ENCODE measurements at places on chromosomes 2 and 18. TPM values are rescaled to one million over a fixed set of nuclear protein-coding genes. Genes with fewer than 3 reads are reported as not detected.

DNA sequence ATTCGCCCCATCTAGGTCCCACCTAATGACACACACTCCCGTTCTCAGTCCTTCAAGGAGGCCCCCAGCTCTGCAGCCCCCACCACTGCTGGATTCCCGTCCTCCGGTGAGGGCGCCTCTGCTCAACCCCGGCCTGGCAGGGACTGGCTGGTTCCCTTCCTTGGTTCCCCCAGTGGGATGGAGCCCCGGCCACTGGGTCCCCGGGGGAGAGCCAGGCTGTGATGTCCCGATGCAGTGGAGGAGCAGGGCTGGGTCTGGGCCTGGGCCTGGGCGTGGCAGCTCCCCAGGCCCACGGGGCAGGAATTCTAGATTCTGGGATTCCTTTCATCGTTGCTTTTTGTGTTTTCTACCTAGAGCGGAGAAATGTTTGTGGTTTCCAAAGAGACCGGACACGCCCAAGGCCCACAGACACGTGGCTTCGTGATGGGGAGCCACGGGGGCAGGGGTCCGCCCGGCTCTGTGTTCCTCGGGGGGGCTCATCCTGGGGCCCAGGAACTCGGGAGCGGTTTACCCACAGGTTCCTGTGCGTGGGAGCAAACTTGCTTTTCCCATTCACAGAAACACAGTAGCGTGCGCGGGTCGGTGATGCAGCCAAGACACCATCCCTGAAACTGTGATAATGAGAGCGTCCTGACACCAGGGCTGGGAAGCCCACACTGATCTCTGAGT lies 67.0 kb downstream of the SLC66A2 start:
- DNase-seq: no peak
- H3K4me3 ChIP-seq: no peak overlapping the region
- H3K27ac ChIP-seq: no peak overlapping the region
- H3K4me1 ChIP-seq: no peaks in the 10 kb centered on the region
- H3K27me3 ChIP-seq: peaks cover 8% of the 10 kb centered on the region

DNA sequence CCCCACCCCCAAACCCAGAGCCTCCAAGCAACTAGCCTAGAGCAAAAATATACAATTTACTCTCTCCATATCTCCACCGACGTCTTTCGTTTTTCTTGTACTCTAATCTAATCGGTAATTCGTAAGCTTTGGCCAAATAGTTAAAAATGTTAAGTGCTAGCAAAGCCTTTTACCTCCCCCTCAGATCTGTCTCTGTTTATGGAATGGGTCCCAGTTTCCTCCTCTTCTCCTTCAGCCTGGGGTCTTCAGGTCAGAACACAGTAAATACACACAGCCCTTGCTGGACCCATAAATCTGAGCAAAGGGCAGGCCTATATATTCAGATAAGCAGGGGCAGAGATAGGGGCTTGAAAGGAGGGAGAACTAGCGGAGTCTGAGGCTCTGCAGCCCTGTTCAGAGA lies 267.4 kb downstream of the MEIS1 start:
- DNase-seq: no peak
- no peaks in the 10 kb centered on the region for H3K27me3 ChIP-seq
- peak overlapping the region; percentile 29 for H3K27ac ChIP-seq
- no peaks in the 10 kb centered on the region for H3K4me1 ChIP-seq
- no peaks in the 10 kb centered on the region for H3K36me3 ChIP-seq

GRCh38 chr2:41116106-41116797 lies 664.4 kb upstream of the SLC8A1 start:
- H3K36me3 ChIP-seq: no peaks in the 10 kb centered on the region
- no peak overlapping the region for H3K27ac ChIP-seq
- H3K4me3 ChIP-seq: no peak overlapping the region
- H3K27me3 ChIP-seq: no peaks in the 10 kb centered on the region
- no peaks in the 10 kb centered on the region for H3K4me1 ChIP-seq

- H3K4me3 ChIP-seq: no peak overlapping the region
- H3K27ac ChIP-seq: no peak overlapping the region
- no peaks in the 10 kb centered on the region for H3K27me3 ChIP-seq
- H3K4me1 ChIP-seq: no peaks in the 10 kb centered on the region
These were observed 10.5 kb upstream of the IKZF2 start for GRCh38 chr2:213161759-213162515.

SPHKAP gene
- polyA plus RNA-seq: 1.6 TPM

GRCh38 chr2:210792000-210792399 lies 235.6 kb downstream of the CPS1 start:
- DNase-seq: no peak
- H3K36me3 ChIP-seq: no peaks in the 10 kb centered on the region
- H3K4me3 ChIP-seq: no peak overlapping the region
- H3K27ac ChIP-seq: no peak overlapping the region

DNA sequence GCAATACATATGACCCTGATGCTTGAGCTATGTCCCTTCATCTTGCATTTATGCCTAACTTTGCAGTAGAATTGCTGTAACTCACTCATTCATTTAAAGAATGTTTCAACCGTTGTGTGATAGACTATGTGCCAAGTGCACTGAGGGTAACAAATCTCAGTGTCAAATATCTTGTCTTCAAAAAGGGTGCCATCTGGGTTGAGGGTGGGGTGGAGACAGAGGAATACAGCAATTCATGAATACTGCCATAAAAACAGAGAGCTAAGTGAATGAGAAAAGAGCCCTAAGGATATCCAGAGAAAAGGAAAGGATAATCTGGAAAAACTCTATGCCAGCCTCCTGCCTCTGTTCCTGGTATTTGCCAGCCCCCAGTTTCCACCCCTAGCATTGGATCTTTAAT lies 1534.4 kb upstream of the PIK3C3 start:
- H3K4me3 ChIP-seq: no peak overlapping the region
- H3K4me1 ChIP-seq: no peaks in the 10 kb centered on the region
- H3K36me3 ChIP-seq: no peaks in the 10 kb centered on the region
- H3K27me3 ChIP-seq: no peaks in the 10 kb centered on the region

TTL gene
- 54.1 TPM for polyA plus RNA-seq

DNA sequence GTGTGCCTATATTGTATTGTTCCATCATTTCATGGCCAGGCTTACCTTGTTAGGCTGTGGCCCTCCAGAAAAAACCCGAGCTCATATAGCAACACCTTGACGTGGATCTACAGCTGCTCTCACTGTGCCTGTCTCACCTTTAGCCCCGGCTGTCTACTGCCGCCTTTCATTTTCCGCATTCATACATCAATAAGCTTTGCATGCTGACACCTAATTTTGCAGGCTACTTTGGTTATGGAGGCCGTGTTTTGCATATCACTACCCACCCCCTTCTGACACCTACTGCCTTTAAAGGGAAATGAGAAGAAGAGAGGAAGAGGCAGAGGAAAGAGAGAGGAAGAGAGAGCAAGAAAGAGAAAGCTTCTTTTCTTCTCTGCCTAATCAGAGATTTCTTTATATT lies 702.9 kb downstream of the BCL11A start:
- no peaks in the 10 kb centered on the region for H3K4me1 ChIP-seq
- H3K27ac ChIP-seq: no peak overlapping the region
- no peak overlapping the region for H3K4me3 ChIP-seq
- H3K36me3 ChIP-seq: no peaks in the 10 kb centered on the region
- DNase-seq: no peak
- no peaks in the 10 kb centered on the region for H3K27me3 ChIP-seq

GRCh38 chr2:181643151-181643550 lies 13.8 kb downstream of the CERKL start:
- H3K27ac ChIP-seq: no peak overlapping the region
- no peaks in the 10 kb centered on the region for H3K36me3 ChIP-seq
- no peak overlapping the region for H3K4me3 ChIP-seq
- no peaks in the 10 kb centered on the region for H3K4me1 ChIP-seq
- no peak for DNase-seq
- H3K27me3 ChIP-seq: no peaks in the 10 kb centered on the region

DNA sequence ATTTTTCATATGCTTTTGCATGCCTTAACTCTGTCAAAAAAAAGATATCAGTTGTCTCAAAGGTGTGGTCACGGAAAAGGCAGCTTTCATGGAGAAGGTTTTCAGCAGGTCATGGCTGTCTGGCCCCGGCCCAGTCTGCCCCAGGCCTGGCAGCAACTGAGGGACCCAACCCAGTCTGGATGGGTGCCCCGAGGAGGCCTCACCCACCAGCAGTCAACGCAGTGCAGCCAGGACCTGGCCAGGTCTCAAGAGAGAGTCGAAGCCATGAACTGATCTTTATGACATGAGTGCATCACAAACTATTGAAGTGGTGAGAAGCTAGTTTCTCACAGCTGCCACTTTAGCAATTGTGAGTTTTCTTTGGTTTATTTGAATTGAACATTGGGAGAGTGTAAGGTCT lies 7.9 kb downstream of the TUBB6 start:
- no peaks in the 10 kb centered on the region for H3K27me3 ChIP-seq
- H3K36me3 ChIP-seq: peaks cover 80% of the 10 kb centered on the region
- no peaks in the 10 kb centered on the region for H3K4me1 ChIP-seq
- no peak overlapping the region for H3K4me3 ChIP-seq

VWC2L gene
- not detected for polyA plus RNA-seq

DNA sequence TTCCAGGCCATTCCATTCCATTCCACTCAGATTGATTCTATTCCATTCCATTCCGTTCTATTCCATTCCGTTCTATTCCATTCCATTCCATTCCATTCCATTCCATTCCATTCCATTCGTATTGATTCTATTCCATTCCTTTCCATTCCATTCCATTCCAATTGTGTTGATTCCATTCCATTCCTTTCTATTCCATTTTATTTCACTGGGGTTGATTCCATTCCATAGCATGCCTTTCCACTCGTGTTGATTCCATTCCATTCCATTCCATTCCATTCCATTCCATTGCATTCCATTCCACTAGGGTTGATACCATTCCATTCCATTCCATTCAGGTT lies 1142.3 kb downstream of the RPIA start:
- DNase-seq: no peak
- H3K36me3 ChIP-seq: no peaks in the 10 kb centered on the region
- no peak overlapping the region for H3K4me3 ChIP-seq
- H3K27me3 ChIP-seq: no peaks in the 10 kb centered on the region
- no peak overlapping the region for H3K27ac ChIP-seq
- H3K4me1 ChIP-seq: no peaks in the 10 kb centered on the region

DNA sequence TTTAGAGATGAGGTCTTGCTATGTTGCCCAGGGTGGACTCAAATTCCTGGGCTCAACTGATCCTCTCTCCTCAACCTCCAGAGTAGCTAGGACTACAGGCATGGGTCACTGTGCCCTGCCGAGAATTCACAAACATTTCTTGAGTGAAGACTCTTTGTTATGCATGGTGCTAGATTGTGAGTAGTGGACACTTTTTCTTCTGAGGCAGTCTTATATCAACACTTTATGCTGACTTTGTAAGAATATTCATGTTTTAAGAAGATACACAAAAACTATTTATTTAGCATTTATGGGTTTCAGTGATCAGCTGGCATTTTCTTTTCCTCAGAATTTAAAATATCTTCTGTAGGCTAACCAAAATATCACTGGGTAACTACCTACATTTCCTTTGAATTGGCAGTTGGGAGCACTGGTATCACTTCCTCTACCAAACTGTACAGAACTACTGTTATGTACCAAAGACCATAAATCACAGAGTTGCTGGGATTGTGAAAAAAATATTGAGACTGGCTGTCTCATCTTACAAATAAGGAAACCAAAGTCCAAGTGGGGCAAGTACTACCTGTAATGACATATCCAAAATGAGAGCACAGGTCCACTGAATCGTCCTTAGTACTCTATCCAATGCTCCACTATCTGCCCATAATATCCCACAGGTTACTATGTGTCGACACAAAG lies 34.0 kb downstream of the DOCK10 start:
- no peak overlapping the region for H3K27ac ChIP-seq
- no peaks in the 10 kb centered on the region for H3K27me3 ChIP-seq
- H3K4me1 ChIP-seq: peaks cover 17% of the 10 kb centered on the region
- H3K4me3 ChIP-seq: no peak overlapping the region
- no peak for DNase-seq
- no peaks in the 10 kb centered on the region for H3K36me3 ChIP-seq

GRCh38 chr2:127256866-127257265 lies 36.8 kb upstream of the CYP27C1 start:
- H3K36me3 ChIP-seq: no peaks in the 10 kb centered on the region
- no peak overlapping the region for H3K27ac ChIP-seq
- H3K4me3 ChIP-seq: no peak overlapping the region

CHRNG gene
- polyA plus RNA-seq: 0.15 TPM

DNA sequence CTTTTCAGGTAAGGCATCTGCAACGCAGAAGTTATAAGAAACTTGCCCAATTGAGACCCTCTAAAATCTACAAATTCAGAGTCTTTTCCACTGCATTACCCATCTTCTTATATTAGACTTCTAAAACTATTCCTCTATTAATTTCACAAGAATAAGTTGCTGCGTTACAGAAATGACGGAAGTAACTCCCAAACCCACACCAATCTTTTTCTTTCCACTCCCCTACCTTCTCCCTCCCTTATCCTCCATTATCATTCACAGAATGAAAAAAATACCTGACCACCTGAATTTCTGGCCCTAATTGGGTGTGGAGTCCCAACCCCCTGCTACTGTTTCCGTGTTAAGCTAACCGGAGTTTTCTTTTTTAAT lies 689 bp downstream of the RPRD1A start:
- H3K36me3 ChIP-seq: no peaks in the 10 kb centered on the region
- peak overlapping the region; percentile 96 for H3K27ac ChIP-seq
- peak overlapping the region; percentile 66 for H3K4me3 ChIP-seq
- H3K4me1 ChIP-seq: peaks cover 33% of the 10 kb centered on the region
- peak; percentile 6 for DNase-seq
- no peaks in the 10 kb centered on the region for H3K27me3 ChIP-seq

DNA sequence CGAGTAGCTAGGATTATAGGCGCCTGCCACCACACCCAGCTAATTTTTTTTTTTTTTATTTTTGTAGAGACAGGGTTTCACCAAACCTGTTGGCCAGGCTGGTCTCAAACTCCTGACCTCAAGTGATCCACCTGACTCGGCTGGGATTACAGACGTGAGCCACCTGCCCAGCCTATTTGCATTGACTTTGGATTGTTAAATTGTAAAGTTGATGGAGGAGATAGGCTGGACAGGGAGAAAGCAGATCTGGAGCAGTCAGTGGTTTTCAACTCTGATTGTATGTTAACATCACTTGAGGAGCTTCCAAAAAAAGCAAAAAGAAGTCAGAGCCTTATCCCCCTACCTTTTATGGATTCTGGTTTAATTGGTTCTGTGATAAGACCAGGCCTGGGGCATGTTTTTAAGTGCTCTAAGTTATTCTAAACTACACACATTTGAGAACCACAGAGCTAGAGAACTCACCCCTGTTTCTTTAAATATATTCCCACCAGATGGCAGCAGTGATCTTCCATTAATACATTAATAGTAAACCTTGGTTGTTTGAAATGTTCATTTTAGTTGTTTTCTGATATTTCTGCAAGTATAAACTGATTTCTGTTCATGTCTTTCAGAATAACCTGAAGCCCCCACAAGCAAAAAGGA lies 7.5 kb downstream of the C2orf49 start:
- DNase-seq: peak; percentile 26
- no peak overlapping the region for H3K27ac ChIP-seq
- no peaks in the 10 kb centered on the region for H3K27me3 ChIP-seq
- H3K4me1 ChIP-seq: no peaks in the 10 kb centered on the region
- H3K36me3 ChIP-seq: no peaks in the 10 kb centered on the region

DNA sequence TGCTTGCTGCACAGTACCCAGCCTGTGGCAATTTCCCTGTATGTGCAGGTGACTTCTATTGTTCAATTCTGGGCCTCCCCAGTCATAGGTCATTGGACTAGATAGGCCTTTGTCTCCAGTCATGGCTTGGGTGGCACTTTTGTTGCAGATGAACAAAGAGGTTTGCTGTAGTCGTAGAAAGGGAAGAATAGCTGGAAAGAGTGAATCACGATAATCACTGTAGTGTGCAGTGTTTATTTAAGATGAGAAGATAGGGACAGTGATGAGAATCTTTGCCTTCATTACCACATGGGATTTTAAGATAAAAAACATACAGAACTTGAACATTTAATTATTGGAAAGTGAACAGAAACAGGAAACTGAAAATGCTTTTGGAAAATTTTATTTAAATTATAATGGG lies 156.1 kb upstream of the CYRIA start:
- no peaks in the 10 kb centered on the region for H3K36me3 ChIP-seq
- H3K27ac ChIP-seq: no peak overlapping the region
- H3K4me3 ChIP-seq: no peak overlapping the region

Measured in left lung (tissue), 14 donors.